CD14-positive monocyte (primary cell): ENCODE measurements at places on chromosomes 16 and 17.

GRCh38 chr17:40075201-40075941 is 12.6 kb downstream of the THRA start:
- DNase-seq, result peak; percentile 72

- DNase-seq, result no peak
Measured at GRCh38 chr16:83653785-83654184, 154.0 kb upstream of the HSBP1 start.

DNA sequence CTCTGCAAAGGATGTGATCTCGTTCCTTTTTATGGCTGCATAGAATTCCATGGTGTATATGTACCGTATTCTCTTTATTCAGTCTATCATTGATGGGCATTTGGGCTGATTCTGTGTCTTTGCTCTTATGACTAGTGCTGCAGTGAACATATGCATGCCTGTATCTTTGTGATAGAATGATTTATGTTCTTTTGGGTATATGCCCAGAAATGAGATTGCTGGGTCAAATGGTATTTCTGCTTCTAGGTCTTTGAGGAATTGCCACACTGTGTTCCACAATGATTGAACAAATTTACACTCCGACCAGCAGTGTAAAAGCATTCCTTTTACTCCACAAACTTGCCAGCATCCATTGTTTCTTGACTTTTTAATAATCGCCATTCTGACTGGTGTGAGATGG is 60.2 kb upstream of the ADORA2B start:
- no peak for DNase-seq

GRCh38 chr16:839643-840408 is 39.3 kb upstream of the GNG13 start:
- no peak for DNase-seq

- DNase-seq, result no peak
Measured at GRCh38 chr16:77897831-77898605, 109.7 kb downstream of the VAT1L start.

- no peak for DNase-seq
Measured at GRCh38 chr16:27802664-27803439, 252.9 kb downstream of the KATNIP start.

GRCh38 chr17:58666858-58667267 is 25.0 kb downstream of the TEX14 start:
- peak; percentile 94 for DNase-seq
